ENCODE measurements at places on chromosomes 6 and 20.

DNA sequence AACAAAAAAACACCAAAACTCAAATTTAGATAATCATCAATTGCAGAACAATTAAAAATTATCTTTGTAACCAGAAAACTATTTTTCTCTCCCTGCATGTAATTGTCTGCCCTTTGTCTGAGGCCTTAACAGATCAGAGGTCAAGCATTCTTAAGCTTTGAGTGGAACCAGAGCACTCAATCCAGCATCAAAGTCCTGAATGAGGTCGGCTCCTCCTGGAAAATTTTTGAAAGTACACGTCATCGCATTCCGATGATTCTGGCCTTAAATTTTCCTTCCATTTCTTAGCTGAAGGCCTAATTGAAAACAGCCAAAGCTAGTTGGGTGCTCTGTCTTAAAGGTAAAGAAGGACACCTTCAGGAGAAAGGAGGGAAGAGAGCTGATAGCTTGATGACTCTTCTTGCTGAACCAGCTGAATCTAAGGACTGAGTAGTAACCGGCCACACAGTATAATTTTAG is 510.2 kb upstream of the SULF2 start:
- no peak for DNase-seq

DNA sequence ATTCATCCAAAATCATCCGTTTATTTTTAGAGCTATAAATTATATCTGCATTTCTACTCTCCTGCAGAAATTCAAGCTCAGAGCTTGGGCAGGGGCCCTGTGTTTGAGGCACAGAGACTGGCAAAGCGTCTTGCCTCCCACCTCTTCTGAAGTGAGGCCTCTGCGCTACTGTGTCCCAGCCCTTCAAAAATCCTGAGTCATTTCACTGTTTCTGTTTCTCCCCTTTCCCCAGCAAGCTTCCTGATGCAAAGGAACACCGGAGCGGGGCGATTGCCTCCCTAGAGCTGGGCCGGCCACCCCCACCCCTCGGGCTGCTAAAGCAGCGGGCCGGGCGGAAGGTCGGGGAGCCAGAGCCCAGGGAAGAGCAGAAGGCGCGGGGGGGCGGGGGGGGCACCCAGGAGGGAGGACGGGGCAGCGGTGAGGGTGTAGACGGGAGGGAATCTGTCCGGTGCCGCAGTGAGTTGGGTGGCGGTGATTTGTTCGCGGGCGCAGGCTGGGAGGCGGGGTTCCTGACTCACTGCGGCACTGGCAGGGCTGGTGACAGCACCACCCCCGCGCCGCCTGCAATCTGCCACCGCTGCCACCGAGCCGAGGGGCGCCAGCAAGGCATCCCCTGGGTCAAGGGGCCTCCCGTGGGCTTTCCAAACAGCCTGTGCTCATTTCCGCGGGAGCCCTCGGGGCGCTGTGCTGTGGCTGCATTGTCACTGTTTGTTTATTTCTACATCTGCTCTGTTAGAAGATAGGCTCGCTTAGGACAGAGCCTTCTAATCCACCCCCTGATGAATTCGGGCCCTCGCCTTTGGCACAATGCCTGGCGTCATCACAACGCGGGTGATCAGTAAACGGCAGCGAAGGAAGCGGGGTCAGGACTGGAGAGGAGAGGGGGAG is 46.5 kb upstream of the SNAP25 start:
- DNase-seq, result peak; percentile 4

GRCh38 chr20:4283016-4283415 is 267.7 kb upstream of the RNF24 start:
- no peak for DNase-seq

- no peak for DNase-seq
Measured at GRCh38 chr20:19659448-19659847, 98.6 kb upstream of the RIN2 start.

- DNase-seq, result no peak
Measured at GRCh38 chr6:3712827-3713665, 38.5 kb downstream of the PXDC1 start.

- DNase-seq, result no peak
Measured at GRCh38 chr6:152052061-152052460, 244.6 kb downstream of the ESR1 start.

GRCh38 chr6:133241901-133242636 is 912 bp downstream of the EYA4 start:
- DNase-seq, result no peak

- no peak for DNase-seq
Measured at GRCh38 chr6:135675862-135676261, 175.6 kb upstream of the PDE7B start.

GRCh38 chr6:47168180-47168579 is 126.0 kb upstream of the ADGRF1 start:
- DNase-seq, result no peak

DNA sequence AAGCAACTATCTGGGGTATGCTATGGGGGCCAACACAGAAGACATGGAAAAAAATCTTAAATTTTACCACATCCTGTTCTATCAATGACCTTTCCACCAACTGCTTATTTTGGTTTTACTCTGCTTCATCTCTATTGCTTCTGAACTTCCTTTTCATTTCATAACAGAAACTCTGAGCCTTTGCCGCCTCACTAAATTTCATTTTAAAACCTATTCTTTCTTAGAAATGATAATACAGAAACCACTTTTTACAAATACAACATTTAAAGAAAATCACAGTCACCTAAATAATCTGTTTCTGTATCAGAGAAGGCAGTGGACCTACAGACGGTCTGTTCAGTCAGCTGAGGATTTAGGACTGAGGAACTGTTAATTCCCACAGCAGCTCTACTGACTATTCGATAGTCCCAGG is 117.5 kb downstream of the KCNQ5 start:
- no peak for DNase-seq

GRCh38 chr6:17280552-17281090 is 540 bp upstream of the RBM24 start:
- no peak for DNase-seq

- DNase-seq, result no peak
Measured at GRCh38 chr20:53769041-53769440, 175.4 kb upstream of the ZNF217 start.

DNA sequence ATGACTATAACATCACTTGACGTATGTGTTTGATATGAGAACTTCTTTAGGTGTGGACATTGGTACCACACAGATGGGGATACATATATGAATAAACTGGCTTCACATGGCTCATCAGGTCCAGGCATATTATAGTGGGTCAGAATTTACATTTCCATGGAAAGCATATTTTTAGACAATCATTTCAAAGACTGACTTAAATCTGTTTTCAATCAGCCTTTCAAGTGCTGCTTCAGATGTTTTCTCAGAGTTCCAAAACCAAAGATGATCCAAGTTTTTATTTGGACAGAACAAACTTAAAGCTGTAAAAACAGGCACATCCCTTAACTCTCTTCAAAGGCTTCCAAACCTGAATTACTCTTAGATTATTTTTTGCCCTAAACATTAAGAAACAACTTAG is 88.1 kb downstream of the PRSS35 start:
- no peak for DNase-seq

DNA sequence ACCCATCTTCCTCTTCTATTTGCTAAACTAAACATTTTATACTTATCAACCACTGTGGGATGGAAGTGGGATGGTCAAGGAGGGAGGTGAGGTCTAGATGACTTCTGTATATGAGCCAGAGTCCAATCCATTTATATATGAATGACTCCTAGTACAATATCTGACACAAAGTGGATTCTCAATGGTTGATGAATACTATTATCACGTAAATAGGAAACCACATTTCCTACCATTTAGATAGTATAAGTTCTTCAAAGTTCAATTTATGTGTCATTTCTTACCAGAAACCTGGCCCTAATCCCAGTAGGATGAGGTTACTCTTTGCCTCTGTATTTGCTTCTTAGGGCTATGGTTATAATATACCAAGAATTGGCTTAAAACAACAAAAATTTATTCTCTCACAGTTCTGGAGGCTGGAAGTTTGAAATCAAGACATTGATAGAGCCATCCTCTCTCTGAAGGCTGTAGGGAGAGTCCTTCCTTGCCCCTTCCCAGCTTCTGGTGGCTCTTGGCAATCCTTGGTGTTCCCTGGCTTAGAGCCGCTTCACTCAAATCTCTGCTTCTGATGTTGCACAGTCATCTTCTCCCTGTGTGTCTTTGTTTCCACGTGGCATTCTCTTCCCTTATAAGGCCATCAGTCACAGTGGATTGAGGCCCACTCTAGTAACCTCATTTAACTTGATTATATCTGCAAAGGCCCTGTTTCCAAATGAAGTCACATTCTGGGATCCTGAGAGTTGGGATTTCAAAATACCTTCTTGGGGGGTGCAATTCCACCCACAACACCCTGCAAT is 41.0 kb upstream of the RAB23 start:
- no peak for DNase-seq

DNA sequence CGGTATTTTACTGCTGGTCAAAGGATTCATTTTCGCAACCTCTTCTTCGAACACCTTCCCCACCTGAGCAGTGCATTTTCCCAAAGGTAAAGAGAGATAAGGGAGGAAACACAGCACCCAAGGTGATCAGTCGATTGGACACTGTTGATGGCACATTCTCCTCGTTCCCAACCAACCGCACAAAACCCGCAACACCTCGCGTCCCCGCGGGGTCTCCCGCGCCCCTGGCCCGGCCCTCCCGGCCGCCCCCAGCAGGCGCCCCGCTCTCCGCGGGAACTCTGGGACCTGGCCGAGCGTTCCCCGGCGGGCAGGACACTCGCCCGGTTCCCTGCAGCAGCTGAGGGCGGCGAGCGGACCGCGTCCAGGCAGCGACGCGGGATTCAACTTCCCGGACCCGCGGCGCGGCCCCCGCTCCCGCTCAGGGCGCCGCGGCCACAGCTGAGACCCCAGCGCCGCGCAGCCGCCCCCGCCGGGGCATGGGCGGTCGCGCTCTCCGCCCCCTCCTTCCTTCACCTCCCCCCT is 506 bp downstream of the RGS17 start:
- no peak for DNase-seq

- no peak for DNase-seq
Measured at GRCh38 chr20:6680854-6681253, 86.6 kb upstream of the BMP2 start.

DNA sequence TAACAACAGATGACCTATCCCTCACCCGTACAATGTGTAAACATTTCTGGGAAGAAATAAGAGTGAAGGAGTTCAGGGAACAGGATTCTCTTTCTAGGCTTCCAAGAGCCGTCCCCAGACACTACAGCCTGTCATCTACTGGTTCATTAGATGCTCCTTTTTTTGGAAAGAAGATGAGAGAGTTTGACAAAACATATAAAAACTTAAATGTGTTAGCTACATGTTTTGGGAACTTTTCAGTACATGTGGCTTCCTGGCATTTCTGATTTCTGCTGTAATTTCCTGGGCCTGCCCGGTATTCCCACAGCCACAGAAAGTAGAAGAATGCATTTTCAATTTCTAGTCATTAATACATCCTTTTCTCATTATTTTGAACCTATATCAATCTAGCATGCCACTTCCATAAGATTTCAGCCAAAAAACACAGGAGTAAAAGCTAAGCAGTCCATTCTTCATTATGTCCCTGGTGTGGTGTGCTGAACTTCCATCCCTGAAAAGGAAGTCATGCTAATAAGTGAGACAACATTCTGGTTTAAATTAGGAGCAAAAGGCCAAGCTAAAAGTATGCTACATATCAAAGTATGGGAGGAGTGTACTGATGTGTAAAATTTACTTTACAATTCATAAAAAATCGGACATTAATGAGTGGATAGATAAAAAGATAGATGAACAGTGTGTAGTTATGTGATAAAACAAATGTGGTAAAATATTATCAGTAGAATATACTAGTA is 198.2 kb downstream of the WDR27 start:
- no peak for DNase-seq

DNA sequence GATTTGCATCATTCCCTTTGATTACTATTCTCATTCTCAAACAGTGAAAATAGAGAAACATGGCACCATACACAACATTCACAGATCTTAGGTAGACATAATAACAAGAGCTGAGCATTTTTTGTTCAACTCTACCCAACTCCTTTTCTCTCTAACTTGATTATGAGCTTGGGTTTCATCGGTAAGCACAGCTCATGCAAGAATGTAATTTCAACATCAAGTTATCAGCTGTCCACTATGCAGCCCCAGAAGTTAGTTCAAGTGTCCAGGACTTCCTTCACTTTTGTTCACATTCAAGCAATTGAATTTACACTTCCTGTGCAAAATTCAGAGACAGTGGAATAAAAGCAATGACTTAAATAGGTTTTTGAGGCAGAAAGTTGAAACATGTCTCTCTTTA is 297.7 kb upstream of the SASH1 start:
- DNase-seq, result no peak

DNA sequence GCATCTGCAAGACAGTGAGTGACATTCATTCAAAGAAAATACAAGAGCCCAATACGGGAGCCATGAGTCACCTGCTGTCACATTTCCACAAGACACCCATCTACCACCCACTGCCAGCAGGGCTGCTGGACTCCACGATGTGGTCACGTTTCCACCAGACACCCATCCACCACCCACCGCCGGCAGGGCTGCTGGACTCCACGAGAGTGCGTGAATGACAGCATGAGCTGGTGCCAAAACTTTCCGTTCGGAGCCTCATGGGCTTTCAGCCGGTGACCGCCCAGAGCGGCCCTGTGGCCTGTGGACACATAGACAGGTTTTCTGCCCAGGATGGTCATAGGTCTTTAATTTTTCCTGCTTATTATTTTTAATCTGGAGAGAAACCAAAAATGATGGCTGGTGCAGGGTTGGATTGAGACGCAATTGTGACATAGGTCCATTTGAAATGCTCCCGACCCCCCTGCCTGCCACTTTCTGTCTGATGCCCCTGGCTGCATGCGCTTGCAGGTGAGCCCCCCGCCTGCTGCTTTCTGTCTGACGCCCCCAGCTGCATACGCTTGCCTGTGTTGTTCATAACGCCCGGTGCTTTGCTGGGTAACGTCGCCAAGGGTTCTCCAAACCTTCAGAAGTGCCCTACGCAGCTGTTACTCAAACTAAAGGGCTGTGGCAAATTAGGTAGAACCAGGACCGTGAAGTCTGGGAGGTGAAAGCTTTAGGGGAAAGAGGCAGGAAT is 59.1 kb upstream of the SMOC2 start:
- no peak for DNase-seq

GRCh38 chr6:138485005-138485545 is 14.2 kb downstream of the NHSL1 start:
- DNase-seq, result no peak

DNA sequence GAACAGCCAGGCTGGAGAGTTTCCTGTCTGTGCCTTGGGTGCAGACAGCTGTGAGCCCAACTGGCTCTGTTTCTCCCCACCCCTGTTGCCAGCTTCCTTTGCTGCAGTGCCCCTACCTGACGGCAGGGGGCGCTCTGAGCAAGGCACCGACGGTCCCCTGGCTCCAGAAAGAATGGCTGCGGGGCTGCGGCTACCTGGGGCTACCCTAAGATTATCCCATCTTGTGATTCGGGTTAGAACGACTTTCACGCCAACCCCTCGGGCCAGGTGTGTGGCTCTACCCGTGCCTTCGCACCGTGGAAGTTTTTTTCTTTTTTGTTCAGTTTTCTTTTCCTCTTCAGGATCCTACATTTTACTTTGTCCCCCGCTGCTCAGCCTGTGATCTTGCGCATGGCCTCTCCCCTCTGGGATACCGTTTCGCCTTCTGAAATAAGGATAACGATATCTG is 33.4 kb upstream of the AAR2 start:
- DNase-seq, result peak; percentile 66

DNA sequence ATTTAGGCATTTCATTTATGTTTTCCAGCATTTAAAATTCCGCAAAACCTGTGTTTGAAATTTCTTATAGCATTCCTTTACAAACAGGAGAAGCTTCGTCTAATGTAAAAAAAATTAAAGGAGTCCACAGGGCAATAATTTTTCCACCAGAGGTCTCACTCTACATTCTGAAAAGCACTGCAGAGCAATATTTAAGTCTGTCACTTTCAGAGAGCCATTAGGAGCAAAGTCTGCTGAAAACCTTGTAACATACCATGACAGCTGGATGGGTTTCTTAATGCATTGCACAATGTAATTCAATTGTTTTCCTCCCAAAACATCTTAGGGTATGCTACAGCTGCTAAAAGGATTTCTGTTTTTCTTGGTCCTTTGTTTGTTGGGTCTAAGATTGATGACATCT is 18.0 kb downstream of the BAG2 start:
- DNase-seq, result no peak
